H9 (cell line): ENCODE measurements at places on chromosomes 6 and 20. TPM values are rescaled to one million over a fixed set of nuclear protein-coding genes. Genes with fewer than 3 reads are reported as not detected.

Gene RMND1
- total RNA-seq: 25.2 and 27.0 TPM in 2 replicates

Gene CD109
- total RNA-seq: 3.2 and 3.3 TPM in 2 replicates

DNA sequence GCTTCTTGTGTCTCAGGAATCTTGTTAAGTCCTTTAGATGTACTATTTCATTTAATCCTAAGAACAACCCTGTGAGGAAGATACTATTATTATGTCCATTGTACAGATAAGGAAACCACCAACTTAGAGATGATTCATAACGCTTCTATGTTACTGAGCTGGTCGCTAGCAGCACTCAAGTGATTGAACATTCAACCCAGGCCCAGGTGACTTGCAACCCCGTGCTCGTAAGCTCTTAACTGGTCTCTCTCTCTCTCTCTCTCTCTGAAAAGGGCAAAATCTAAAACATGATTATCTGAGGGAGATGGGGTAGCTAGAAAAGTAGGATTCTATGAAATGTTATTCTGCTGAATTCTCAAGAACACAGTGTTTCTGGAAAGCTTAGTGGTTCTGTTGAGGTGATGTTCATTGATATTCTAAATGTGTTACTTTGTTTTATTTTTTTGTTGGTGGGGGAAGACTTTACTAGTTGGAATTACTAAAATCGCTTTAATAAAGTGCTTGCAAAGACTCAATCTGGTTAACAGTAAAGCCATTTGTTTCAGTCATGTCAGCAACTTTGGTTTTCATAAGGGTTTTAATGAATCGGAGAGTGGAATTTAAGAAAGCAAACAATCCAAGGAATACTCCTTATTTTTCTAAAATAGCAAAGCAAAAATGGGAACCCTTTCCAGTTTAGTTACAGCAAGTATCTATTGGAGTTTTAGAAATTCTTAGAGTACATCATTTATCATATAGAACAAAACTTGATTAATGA is 265.0 kb upstream of the TAB2 start:
- H3K27me3 ChIP-seq: no peaks in the 10 kb centered on the region
- H3K36me3 ChIP-seq: peaks cover 4% of the 10 kb centered on the region; the same call in 1 of the 2 replicates
- no peak overlapping the region for H3K4me3 ChIP-seq
- peaks cover 3% of the 10 kb centered on the region; the same call in 1 of the 2 replicates for H3K4me1 ChIP-seq

- peaks cover 15% of the 10 kb centered on the region for H3K36me3 ChIP-seq
- H3K4me1 ChIP-seq: no peaks in the 10 kb centered on the region
- H3K4me3 ChIP-seq: no peak overlapping the region
- no peak for DNase-seq
- no peak overlapping the region for H3K27ac ChIP-seq
Observed at GRCh38 chr20:64182146-64182865, 18.1 kb downstream of the MYT1 start.
